ENCODE measurements at places on chromosomes 11 and 22. TPM values are rescaled to one million over a fixed set of nuclear protein-coding genes. Genes with fewer than 3 reads are reported as not detected.

BEST1 gene
- total RNA-seq, result 4.3 TPM

CHADL gene
- 16.2 TPM for total RNA-seq

MS4A6E gene
- total RNA-seq, result not detected

OR2AG2 gene
- not detected for total RNA-seq

PIK3C2A gene
- total RNA-seq, result 52.9 TPM

LMO1 gene
- total RNA-seq, result 0.66 TPM

OR5AN1 gene
- not detected for total RNA-seq

OR4D6 gene
- not detected for total RNA-seq

DNA sequence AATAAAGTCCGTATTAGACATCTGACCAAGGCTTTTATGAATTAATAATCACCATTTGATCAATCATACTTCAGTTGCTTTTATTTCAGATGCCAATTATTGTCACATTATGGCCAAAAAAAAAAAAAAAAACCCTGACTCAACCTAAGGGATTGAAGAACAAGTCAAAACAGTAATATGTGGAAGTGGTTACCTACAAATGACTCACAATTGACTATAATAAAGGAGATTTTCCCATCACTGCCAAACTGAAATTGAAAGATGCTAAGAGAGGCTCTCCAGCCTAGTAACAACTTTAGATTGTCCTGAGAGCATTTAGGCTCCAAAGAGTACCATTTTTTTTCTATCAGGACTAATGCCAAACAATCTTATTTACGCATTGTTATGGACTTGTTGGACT lies 35.2 kb downstream of the SOX6 start:
- no peak for DNase-seq

DNA sequence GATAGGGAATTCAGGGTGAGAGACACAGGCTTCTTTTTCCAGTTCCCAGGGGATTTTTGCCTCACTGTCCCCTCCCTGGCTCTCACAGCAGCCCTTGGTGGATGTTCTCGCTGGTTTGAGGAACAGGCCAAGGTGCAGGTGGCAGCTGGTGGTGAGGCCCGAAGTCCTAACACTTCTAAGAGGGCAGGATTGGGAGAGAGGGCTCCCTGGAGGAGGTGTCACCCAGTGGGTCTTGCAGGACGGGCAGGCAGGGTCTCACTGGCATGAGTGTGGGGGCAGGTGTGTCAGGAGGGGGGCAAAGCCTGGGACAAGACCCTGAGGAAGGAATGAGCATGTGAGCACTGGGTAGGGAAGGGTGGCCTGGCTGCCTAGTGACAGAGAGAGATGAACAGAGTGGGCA lies 9.2 kb downstream of the ADORA2A start:
- no peak for DNase-seq

GRCh38 chr11:47137476-47137875 lies 39.2 kb downstream of the ARFGAP2 start:
- DNase-seq, result peak; percentile 2

DNA sequence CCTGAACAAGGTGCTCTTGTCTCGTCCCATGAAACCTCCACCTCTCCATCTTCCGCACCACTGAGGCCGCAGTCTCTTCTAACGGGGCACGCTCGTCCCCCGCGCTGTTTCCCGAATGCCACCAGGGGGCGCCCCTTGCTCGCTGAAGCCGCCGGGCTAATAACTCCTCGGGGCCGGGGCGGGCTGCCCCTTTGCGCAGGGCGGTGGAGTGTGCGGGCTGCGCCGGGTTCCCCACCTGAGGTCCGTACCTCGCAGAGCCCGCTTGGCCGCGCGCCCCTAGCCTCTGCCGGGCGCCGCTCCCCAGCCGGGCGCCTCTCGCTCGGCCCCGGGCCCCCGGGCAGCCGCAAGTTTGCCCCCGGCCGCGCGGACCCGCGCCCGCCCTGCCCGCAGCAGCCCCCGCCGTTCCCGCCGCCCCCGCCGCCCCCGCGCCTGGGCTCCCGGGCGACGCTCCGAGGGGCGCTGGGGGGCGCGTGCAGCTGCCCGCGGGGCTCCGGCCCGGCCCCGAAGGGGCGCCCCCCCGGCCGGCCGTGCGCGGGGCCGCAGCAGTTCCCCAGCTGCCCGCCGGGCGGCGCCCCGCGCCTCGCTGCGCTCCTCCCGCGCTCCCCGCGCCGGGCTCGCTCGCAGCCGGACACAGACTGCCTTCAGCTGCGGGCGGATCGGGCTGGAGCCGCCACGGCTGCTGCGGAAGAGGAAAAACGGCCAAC lies at the start of gene GRIK4:
Gene GRIK4, plus strand, starts transcription at position 633 of the 704 bp plus-strand sequence. CDS start 148,571 bp downstream, outside the sequence.
- peak; percentile 91 for DNase-seq

- DNase-seq, result peak; percentile 83
These were observed 24.2 kb downstream of the MED15 start for GRCh38 chr22:20531404-20532201.

- DNase-seq, result peak; percentile 85
These were observed 950 bp downstream of the FERMT3 start for GRCh38 chr11:64207256-64208085.

GRCh38 chr11:19499026-19499669 lies 213.5 kb upstream of the NAV2 start:
- no peak for DNase-seq

GRCh38 chr22:45302751-45303150 lies 7.0 kb upstream of the FAM118A start:
- DNase-seq, result no peak

DNA sequence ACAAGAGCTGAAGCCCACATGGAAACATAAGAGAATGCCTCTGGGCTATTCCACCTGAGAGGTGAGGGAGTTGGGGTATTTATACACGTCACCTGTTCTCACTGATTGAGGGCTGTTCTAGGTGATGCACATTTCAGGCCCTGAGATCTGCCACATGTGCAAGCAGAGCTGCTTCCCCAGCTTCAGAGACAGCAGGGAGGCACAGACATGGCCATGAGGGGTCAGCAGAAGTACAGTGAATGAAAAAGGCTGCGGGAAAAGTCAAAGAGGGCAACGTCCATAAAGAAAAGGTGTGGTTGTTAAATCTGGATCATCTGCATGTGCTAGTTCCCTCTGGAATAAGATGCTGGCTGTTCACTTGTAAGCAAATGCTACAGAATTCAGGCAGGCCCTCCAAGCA lies 75.4 kb downstream of the GAB4 start:
- no peak for DNase-seq

- no peak for DNase-seq
These were observed 674.7 kb downstream of the TBC1D22A start for GRCh38 chr22:47437110-47437509.

GRCh38 chr11:17384002-17384511 lies 4.4 kb downstream of the KCNJ11 start:
- DNase-seq, result peak; percentile 88

DNA sequence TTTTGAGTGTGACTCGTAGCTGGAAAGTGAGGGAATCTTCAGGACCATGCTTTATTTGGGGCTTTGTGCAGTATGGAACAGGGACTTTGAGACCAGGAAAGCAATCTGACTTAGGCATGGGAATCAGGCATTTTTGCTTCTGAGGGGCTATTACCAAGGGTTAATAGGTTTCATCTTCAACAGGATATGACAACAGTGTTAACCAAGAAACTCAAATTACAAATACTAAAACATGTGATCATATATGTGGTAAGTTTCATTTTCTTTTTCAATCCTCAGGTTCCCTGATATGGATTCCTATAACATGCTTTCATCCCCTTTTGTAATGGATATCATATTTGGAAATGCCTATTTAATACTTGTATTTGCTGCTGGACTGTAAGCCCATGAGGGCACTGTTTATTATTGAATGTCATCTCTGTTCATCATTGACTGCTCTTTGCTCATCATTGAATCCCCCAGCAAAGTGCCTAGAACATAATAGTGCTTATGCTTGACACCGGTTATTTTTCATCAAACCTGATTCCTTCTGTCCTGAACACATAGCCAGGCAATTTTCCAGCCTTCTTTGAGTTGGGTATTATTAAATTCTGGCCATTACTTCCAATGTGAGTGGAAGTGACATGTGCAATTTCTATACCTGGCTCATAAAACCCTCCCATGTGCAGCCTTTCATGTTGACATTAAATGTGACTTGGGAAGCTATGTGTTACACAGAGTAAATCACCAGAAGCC lies 11.0 kb downstream of the OR51E1 start:
- no peak for DNase-seq

DNA sequence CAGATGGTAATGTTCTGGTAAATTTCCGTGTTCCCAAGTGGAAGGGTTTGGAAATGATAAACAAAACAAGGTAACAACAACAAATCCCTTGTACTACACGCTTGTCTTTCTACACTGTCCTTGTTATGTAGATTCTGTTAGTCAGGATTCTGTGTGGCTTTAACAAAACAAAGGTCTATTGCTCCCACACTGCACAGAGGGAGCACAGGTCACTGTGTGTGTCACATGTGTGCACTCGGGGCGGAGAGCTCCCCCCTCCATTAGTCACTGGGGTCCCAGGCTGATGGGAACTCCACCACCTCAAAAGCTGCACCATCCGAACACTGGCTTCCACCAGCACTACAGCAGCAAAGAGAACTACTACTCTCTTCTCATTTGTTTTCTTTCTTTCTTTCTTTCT lies 227.9 kb downstream of the NTM start:
- no peak for DNase-seq

DNA sequence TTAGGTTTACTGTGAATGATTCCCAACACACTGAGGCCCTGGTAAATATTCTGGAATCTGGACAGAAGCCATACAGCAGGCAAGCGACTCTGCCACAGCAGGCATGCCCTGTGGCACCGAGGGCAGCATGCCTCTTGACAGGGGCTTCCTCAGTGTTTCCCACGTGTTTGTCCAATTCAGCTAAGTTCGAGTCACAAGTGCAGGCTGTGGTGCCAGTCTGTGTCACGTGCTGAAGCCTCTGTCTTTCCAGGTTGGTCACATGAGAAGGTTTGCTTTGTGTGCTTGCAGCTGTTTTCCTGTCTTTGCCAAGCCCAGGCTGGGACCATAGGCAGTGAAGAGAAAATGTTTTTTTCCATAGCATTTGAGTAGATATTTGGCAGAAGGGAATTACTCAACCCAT lies 2.4 kb upstream of the PPFIBP2 start:
- peak; percentile 82 for DNase-seq

- peak; percentile 66 for DNase-seq
These were observed 49.7 kb downstream of the ST14 start for GRCh38 chr11:130209128-130209932.

- DNase-seq, result no peak
These were observed 56.9 kb upstream of the CCDC89 start for GRCh38 chr11:85742873-85743275.

DNA sequence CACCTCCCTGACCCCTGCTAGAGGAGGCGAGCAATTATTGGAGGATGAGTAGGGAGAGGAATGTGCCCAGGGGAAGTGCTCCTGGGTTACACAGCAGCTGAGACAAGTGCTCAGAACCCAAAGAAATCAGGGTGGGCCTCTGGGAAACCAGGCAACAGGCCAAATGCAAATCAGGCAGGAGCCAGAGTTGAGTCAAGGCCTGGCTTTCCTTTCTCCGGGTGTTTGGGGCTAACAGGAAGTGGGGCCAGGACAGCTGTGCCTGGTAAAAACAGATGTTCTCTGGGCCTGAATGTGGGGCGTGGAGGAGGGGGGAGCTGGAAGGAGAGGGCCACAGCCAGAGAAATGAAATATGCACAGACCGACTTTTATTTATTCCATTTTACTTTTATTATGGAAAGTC lies 22.0 kb downstream of the MFNG start:
- no peak for DNase-seq

DNA sequence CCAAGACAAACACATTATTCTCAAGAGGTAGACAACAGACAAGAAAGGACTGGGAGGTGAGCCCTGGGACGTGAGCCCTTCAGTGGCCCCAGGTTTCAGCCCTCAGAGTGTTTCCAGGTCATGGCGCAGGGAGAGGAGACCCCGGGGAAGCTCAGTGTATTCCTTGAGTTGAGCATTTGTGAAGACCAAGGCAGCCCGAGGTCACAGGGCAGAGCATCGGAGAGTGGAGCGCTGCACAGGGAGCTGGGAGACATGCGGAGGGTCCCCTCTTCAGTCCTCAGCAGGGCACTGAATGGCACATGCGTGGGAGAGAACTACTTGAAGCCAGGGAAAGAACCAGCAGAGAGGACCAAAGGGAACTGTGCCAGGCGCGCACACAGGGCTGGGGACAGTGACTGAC lies 11.7 kb downstream of the KRTAP5-6 start:
- DNase-seq, result peak; percentile 26

DNA sequence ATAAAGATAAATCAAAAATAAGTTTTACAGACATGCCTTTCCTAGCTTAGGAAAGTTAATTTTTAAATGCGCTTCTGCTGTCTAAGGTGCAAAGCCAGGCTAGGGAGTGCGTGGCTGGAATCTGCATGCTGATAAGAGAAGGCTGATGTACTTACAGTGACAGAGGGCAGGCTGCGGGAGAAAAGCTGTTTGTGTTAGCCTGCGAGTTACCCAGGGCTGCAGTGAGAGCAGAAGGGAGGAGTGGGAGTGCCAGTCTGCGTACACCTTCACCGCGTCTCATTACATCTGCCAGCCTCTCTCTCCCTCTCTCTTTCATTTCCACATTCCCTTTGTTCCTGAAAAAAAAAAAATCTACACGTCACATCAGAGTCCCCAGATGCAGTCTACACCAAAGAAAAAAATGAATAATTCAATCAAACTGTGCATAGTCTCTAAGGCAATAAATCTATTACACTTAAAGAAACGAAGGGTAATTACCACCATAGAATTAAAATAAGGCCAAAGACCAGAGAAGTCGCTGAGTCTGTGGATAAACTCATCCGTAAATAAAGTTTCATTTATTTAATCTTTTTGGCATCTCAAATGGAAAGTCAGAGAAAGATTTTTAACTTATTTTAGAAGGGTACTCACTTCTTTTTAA lies 126.4 kb upstream of the C11orf58 start:
- no peak for DNase-seq

GRCh38 chr11:3203221-3204043 lies 15.2 kb downstream of the MRGPRG start:
- peak; percentile 62 for DNase-seq

- peak; percentile 82 for DNase-seq
These were observed 2.4 kb downstream of the MAPK11 start for GRCh38 chr22:50267591-50268390.

- no peak for DNase-seq
These were observed 5.3 kb downstream of the NHERF4 start for GRCh38 chr11:119190531-119190930.

GRCh38 chr22:31707519-31707918 lies 42.4 kb downstream of the PRR14L start:
- DNase-seq, result no peak

DNA sequence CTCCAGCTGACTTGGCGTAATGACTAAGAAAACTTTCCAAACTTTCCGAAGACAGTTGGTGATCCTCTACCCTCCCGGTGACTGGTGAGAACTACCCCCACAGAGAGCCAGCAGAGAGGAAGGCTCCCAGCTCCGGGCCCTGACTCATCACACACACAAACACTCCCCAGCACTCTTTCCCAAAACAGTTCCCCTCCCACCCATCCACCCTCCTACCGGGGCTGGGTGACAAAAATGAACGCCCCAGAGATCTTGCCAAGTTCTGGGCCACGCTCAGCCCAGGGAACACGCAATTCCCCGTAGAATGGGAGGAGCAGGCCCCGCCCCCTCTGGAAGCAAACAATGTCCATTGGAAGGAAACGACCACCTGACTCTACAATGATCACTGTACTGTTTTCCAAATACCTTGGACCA lies 21.3 kb upstream of the JAM3 start:
- DNase-seq, result peak; percentile 95
